ENCODE measurements at places on chromosomes 3 and 15. TPM values are rescaled to one million over a fixed set of nuclear protein-coding genes. Genes with fewer than 3 reads are reported as not detected.

SYNPR gene
- total RNA-seq: not detected

AP2M1 gene
- 335 TPM for total RNA-seq

PRR20G gene
- not detected for total RNA-seq

FRMD5 gene
- total RNA-seq: 18.3 TPM

ACP3 gene
- not detected for total RNA-seq

FSTL1 gene
- total RNA-seq: 9.2 TPM

COL8A1 gene
- 0.13 TPM for total RNA-seq

ASB14 gene
- not detected for total RNA-seq

TNIK gene
- 1.9 TPM for total RNA-seq

SLC6A1 gene
- not detected for total RNA-seq

C3orf20 gene
- not detected for total RNA-seq

SKOR1 gene
- total RNA-seq: 0.21 TPM
